ENCODE measurements at places on chromosomes 11 and 22.

DNA sequence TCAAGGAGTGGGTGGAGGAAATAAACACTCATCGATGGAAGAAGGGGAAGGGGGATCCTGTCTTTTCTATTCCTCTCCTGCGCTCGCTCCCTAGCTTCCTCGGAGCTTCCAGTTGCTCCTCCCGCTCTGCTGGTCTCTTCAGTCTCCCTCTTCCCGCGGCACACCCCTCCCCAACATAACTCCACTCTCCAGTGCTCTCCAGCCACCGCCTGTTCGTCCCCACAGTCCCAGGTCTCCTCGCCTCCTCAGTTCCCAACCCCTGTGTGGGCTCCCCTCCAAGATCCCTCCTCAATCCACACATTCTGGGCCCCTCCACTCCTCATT lies 438 bp downstream of the ZW10 start:
- DNase-seq = peak; percentile 22

GRCh38 chr11:4539603-4540219 lies 5.3 kb upstream of the OR52M1 start:
- DNase-seq = peak; percentile 59

DNA sequence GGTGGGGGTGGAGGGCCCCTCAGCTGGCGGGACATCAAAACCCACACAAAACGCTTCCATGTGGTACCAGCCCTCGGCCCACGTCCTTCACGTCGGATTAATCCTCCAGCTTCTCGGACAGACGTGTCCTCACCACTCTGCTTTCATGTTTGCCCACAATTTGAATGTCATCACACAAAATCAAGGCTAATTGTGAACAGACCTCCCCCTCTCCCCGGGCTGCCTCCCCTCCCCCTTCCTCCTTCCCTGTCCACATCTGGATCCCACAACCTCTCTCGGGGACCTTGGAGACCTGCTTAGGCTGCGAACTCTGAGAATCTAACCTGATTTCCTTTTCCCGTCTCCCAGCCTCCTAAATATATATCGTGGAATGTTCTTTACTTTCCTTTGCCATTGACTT lies 262.9 kb downstream of the MN1 start:
- DNase-seq = no peak

DNA sequence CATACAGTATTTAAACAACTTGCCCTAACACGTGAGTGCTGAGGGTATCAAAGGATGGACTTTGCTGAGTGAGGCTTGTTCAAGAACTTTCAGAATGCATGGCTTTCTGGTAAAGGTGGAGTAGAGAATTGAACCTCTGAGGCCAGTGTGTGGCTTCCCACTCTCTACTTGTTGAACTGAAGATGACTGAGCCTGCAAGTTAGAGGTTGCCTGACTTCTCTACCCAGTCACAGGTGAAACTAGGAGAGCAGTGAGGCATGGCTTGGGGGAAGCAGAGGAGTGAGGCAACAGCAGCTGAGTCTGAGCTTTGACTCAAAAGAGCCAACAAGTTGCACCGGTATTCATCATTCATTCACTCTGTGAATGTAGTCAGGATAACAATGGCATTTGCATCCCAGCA lies 256.4 kb upstream of the SESN3 start:
- DNase-seq = no peak

- DNase-seq = no peak
Observed at GRCh38 chr11:109033627-109034338, 368.9 kb downstream of the DDX10 start.

DNA sequence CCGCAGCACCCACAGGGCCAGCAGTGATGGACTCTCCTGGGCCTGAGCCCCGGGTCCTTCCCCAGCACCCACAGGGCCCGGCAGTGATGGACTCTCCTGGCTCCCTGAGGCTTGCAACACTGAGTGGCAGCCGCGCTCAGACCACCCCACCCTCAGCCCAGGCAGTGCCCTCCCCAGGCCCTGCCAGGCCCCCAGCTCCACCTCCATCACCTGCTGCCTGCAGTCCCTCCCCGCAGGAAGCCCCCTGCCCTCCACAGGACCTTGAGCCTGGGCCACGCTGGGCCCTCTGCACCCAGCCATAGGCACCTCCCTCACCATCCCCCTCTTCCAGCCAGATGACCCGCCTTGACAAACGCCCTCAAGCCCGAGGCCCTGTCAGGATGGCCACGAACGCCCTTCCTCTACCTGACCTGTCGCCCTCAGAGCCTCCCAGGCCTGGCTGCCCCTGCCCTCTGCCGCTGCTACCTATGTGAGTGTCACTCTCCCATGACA lies 11.4 kb downstream of the ALG12 start:
- no peak for DNase-seq

GRCh38 chr22:36281781-36282327 lies 28.9 kb downstream of the APOL1 start:
- DNase-seq = no peak

DNA sequence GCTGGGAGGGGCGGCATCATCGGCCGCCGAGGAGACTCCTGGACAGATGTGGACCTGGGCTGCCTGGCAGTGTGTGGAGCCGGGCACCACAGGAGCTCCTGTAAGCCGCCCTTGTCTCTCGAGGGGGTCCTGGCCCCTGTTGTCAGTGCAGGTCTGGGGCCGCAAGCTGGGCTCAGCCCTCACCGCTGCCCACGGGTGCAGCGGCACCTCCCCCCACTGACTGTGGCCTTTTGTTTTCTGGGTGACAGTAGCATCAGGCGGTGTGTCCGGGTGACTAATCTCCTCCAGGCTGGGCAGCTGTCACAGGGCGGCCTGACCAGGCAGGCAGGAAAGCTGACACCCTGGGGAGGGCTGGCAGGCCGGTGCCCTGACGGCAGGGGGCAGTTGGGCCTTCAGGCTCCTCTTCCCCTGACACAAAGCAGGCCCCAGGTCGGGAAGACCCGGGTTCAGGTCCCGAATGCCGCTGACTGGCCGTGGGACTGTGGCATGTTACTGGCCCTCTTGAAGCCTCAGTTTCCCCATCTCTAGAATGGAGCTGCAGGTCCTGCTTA lies 16.3 kb downstream of the DGKZ start:
- DNase-seq = peak; percentile 90

DNA sequence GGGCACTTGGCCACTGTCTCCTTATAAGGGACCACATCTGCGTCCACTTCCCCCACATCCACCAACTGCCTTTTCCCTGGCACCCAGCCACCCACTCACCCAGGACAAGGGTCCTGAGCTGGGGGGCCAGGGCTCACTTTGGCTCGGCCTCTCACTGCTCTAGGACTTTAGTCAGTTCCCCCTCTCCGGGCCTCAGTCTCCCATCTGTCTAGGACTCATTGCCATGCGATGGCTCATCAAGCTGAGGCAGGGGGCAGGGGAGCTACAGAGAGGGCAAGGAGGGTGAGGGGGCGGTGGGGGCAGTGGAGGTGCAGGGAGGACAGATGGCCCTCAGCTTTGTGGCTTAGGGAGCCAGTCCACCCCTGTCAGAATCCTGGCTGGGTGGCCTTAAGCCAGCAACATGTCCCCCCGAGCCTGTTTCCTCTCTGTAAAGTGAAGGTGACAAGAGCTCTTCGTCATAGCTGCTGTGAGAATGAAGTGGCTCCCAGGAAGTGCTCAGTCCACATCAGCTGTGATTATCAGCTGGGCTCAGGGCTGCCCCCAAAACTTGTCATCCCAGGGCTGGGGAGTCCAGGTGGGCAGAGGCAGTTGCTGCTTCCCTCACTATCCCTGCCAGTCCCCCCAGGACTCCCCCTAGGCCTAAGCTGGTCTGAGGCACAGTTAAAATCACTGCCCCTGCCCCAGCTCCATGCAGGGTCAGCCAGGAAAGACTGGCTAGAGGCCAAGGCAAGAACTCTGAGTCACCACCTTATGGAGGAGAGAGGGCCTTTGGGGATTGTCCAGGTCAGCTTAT lies 14.9 kb downstream of the RAC2 start:
- DNase-seq = no peak

GRCh38 chr22:50250555-50251476 lies at the start of gene HDAC10:
Gene HDAC10 (minus strand): TSS chr22:50251265. CDS start chr22:50251032, 233 bp downstream.
- DNase-seq = no peak

- no peak for DNase-seq
Observed at GRCh38 chr22:26743149-26743548, 85.8 kb downstream of the MIAT start.

- DNase-seq = no peak
Observed at GRCh38 chr11:114281388-114281956, 14.7 kb upstream of the NNMT start.

DNA sequence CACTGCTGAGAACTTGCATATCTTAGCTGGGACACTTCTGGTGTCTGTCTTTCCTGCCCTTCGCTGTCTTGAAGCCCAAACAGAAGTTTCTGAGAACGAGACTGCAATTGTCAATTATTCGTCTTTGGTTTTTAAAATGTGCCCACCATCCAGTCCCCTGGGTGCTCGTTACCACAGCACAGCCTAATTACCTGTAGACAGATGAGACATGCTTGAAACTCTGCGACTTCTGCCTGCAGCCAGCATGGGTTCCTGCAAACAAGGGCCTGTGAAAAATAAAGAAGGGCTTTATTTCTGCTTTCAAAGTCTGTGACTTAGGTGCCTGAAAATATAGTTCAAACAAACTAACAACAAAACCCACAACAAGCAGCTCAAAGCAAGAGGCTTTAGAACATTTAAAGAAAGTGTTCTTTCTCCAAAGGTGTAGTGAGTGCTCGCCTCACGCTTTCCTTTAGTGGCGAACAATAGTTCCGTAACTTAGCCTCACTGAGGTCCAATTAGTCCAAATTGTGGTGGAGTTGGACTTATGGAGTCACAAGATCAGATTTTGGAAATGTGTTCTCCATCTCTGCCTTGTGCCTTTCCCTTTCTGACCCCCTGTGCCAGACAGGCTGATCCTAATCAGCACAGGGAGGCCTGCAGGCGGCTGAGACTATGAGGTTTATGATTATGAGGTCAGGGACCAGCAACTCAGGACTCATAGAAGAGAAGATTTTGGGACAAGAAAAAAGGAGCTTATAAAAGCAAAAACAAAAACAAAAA lies 20.4 kb upstream of the GRAMD1B start:
- no peak for DNase-seq

GRCh38 chr22:32729412-32729811 lies 72.1 kb upstream of the TIMP3 start:
- no peak for DNase-seq

DNA sequence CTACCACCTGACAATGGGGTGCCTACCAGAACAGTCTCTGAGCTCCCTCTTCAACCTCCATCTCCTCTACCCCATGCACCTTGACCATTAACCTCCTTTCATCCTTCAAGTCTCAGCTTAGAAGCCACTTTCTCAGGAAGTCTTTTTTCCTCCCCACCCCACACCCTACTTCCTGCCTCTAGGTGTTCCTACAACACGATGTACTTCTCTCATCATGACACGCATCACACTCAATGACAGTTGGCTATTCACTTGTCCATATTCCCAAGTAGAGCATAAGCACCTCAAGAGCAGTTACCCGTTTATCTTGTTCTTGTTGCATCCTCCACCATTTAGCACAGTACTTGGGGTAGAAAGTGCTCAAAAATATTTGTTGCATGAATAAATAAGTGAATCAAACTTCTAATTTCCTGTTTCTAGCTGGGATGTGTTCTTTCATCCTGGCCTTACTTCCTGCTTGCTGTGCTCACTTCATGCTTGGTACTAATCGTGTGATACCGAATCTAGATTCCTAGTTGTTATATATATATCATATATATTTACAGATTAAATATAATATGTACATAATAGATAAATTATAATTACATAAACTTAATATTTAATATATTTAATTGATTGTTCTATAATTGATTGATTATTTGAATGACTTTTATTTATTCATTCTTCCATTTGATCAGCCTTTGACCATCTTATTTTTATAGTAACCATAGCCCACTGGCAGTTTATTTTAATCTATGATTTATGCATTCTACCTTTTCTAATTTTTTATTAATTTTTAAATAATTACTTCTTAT lies 177.5 kb upstream of the TMEM45B start:
- DNase-seq = no peak

GRCh38 chr22:42281284-42281683 lies 10.8 kb upstream of the TCF20 start:
- no peak for DNase-seq

DNA sequence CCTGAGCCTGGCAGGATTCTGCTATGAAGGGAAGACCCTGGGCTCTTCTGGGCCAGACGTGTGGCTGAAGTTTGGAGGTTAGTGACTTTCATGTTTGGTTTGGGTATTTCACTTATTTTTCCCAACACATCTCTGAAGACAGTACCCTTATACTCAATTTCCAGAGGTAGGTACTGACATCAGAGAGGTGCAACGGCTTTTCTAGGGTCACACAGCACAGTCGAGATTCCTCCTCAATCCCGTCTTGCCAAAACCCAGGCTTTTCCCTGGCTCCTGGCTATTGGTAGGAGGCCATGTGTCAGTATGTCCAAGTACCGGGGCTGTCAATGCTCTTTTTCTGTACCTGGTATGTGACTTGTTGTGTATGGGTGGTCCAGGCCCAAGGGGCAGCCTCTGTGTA lies 6.1 kb upstream of the PMM1 start:
- no peak for DNase-seq

DNA sequence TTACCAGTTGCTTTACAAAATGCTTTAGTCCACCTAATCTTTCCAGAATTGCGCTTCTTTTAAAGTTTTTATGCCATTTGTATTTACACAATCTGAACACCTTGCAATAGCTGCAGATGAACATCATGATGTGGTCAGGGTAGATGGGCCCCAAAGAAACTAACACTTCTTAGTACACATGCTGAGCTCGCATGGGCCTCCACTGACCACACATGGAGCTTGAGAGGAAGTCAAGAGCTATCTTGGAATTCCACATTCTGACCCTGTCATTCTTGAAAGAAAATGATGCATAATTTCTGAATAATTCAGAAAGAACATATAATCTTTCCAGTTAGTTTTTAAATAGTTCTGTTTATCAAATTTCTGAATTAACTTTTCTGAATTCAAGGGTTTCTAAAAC lies 7.7 kb downstream of the LIPT2 start:
- DNase-seq = no peak

DNA sequence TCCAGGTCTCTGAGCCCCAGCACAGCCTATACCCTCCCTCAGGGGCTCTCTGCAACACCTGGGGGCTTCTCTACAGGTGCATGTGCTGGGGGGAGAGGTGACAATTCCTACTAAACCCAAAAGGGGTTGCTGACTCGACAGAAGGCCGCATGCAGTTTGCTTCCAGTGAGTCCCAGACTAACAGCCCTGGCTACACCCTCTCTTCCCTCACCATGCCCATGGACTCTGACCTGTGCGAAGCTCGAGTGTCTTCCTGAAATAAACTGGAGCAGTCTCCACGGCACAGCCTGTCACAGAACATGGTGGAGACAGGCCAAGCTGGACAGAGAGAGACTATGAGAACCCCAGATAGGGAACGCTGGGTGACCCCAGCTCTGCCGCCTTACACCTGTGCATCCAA lies 16.6 kb downstream of the PLEKHA7 start:
- no peak for DNase-seq
